Lung microvascular endothelial cell (primary cell): ENCODE measurements at places on chromosomes 13 and 19. TPM values are rescaled to one million over a fixed set of nuclear protein-coding genes. Genes with fewer than 3 reads are reported as not detected.

DNA sequence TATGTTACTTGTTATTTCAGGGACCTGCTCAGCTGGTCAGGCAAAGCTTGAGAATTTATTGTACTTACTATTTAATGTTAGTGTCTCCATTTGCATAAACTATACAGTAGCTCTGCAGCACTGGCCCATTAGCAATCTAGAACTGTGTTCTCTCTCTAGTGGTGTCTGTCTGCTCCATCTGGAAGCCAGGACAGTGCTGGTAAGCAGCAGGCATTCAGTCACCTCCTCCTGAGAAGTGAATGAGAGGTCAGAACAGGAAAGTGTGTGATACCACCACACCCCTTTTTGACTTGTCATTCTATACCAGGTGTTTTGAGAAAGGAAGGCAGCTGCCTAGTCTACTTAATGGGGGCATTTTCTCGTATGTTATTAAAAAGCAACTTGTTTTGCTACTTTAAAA, 3.9 kb downstream of the COG3 start:
- DNase-seq: no peak

DNA sequence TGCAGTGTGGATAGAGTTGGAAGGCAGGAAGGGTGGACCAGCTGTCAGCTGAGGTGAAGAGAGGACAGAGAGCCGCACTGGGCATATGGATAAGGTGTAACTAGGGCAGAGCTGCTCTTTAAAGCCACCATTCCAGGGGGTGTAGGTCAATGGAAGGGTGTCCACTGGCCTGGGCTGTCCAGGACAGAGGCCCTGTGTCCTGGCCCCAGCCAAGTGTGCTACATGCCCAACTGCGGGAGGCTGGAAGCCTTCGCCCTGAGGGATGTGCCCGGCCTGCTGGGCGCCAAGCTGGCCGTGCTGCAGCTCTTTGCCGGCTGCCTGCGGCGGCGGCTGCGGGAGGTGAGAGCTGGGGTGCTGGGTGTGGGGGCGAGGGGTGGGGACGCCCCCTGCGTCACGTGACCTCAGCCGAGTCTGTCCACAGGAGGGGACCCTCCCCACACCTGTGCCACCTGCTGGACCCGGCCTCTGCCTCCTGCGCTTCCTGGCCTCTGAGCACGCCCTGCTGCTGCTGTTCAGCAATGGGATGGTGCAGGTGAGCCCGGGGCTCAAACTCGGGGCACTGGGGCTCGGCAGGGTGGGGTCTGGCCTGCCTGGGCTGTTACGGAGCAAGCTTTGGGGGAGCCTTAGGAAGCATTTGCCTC, 9.8 kb downstream of the PLK5 start:
- no peak for DNase-seq

DNA sequence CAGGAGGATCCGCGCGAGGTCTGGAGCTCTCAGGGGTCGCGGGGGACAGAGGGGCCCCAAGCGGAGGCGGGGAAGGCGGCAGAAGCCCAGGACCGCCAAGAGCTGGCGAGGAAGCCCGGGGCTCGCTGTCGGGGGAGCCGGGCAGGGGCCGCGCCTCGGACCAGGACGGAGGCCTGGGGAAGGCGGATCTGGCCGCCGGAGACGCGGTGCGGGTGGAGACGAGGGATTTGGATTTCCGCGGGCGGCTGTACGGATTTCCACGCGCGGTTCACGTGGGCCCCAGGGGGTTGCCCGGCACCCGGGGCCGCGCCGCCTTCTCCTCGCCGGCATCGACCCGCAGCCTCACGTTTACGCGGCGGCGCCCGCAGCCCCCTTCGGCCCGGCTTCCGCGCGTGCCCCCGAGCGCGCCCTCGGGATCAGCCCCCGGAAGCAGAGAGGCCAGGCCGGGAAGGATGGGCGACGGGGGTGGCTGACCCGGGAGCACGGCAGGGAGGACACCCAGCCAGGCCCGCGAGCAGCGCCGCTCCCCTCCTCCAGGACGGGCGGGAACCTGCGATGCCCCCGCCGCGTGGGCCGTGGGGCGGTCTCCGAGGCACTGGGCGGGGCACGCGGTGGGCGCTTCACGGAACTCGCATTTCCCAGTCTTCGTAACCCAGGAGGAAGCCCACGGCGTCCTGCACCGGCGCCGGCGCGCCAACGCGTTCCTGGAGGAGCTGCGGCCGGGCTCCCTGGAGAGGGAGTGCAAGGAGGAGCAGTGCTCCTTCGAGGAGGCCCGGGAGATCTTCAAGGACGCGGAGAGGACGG, 4.7 kb downstream of the F7 start:
- no peak for DNase-seq

GRCh38 chr19:5466072-5466471, 10.9 kb downstream of the ZNRF4 start:
- no peak for DNase-seq

- no peak for DNase-seq
These were observed 2476.7 kb downstream of the PCDH9 start for GRCh38 chr13:64753233-64754000.

DNA sequence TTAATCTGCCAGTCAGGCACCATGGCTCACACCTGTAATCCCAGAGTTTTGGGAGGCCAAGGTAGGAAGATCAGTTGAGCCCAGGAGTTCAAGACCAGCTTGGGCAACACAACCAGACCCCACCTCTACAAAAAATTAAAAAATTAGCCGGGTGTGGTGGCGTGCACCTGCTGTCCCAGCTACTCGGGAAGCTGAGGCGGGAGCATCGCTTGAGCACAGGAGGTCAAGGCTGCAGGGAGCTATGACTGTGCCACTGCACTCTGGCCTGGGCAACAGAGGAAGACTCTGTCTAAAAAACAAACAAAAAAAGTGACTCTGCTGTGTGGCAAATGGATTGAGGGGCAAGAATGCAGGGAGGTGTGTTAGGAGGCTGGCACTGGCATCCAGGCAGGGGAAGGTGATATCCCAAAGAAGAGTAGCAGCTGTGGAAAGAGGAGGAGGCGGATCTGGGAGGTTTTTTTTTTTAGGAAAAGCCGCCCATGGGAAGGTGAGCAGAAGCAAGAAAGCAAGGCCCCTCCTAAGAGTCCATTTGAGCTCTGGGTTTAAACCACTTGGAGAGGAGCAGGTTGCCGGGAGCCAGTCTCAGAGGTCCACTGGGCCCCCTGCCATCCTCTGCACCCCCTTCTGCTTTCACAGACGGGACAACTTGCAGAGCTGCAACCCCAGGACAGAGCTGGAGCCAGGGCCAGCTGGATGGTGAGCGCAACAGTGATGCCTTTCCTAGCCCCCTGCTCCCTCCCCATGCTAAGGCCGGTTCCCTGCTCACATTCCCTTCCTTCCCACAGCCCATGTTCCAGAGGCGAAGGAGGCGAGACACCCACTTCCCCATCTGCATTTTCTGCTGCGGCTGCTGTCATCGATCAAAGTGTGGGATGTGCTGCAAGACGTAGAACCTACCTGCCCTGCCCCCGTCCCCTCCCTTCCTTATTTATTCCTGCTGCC, 2.1 kb downstream of the HAMP start:
- no peak for DNase-seq

DNA sequence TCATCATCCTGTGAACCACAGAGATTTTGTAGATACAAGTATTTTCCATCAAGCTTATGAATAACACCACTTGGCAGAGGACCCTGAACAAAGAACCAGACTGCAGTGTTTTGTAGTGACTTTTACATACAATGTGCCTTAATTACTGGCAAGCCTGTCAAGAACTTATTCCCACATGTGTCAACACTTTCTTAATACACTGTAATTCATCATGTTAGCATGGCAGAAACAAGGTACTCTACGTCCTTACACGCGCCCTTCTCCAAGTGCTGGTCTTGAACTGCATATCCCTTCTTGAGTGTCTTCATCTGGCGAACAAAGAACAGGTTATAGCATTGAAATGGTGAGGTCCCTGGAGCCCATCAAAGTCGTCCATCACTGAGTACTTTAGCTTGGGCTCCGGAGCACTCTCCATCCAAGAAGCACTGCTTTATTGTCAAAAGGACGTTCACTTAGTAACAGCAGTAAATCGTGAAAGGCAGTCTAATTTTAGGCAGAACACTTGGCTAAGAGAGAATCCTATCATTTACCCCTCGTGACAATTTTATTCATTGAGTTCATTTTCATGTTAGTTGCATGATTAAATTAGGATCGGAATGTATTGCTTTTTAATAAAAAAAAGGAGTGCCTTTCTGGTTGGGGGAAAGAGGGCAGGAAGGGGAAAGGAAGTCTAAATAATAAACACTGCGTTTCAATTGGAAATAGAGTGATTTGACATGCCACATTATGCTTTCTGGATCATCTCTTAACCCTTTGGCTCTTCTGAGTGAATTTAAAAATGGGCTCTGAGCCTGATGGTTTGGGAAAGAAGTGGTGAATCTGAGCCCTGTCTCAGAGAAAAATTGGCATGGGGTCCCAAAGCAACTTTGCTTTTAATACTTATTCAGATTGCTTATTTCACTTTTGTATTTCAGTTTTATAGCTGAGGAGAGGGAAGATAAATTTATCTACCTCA, 376.1 kb downstream of the DLEU7 start:
- no peak for DNase-seq

DNA sequence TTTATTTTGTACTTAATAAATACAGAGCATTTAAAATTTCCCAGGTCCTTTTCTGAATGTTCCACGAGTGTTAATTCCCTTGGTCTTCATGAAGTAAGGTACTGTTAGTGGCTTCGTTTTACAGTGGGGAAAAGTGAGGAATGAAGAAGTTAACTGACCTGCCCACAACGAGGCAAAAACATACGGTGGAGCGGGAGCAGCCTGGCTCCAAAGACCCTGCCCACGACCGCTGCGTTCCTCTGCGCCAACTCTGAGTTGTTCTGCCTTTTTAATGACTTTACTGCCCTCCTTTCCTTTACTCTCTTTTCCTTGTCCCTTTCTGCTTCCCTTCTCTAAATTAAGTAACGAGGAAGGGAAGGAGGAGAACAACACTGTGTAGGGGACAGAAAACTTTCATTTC, 392.9 kb downstream of the PCDH9 start:
- DNase-seq: no peak

- no peak for DNase-seq
These were observed 321.6 kb downstream of the NDFIP2 start for GRCh38 chr13:79802389-79803085.

GRCh38 chr19:48061401-48062344, 17.8 kb upstream of the CABP5 start:
- no peak for DNase-seq

GRCh38 chr13:27170221-27170515, 1.4 kb downstream of the USP12 start:
- no peak for DNase-seq

GRCh38 chr13:45015300-45015699, 26.0 kb downstream of the GPALPP1 start:
- peak; percentile 81 for DNase-seq

GRCh38 chr19:7722231-7722651, 9.7 kb downstream of the CLEC4G start:
- DNase-seq: no peak

GRCh38 chr13:54733639-54734038, 1705.0 kb downstream of the OLFM4 start:
- no peak for DNase-seq

- peak; percentile 39 for DNase-seq
These were observed 3.5 kb downstream of the C19orf67 start for GRCh38 chr19:14081797-14082674.

Gene MARK4
- total RNA-seq: 6.5 and 23.0 TPM in 2 replicates

Gene PDE4C
- under 0.01 TPM in 2 replicates for total RNA-seq

Gene MIER2
- 6.5 and 6.9 TPM in 2 replicates for total RNA-seq

Gene SLC25A41
- total RNA-seq: not detected in 2 replicates

Gene TSC22D1
- 45.8 and 69.8 TPM in 2 replicates for total RNA-seq

Gene SAMD4B
- 20.7 and 21.8 TPM in 2 replicates for total RNA-seq

Gene RXFP2
- total RNA-seq: not detected in 2 replicates

Gene F7
- total RNA-seq: not detected in 2 replicates

Gene PPFIA3
- total RNA-seq: 1.6 and 2.8 TPM in 2 replicates

Gene TMPRSS9
- under 0.01 and 0.20 TPM in 2 replicates for total RNA-seq
